ENCODE measurements at places on chromosomes 11 and 22. TPM values are rescaled to one million over a fixed set of nuclear protein-coding genes. Genes with fewer than 3 reads are reported as not detected.

The ISX gene
- polyA plus RNA-seq, result not detected

The TEX12 gene
- polyA plus RNA-seq, result 0.36 TPM

The ZBTB16 gene
- 0.45 TPM for polyA plus RNA-seq

The SOX6 gene
- 2.2 TPM for polyA plus RNA-seq

The FAM180B gene
- not detected for polyA plus RNA-seq

The TMPRSS5 gene
- 2.6 TPM for polyA plus RNA-seq

The XNDC1N gene
- polyA plus RNA-seq, result 4.4 TPM

The TRIM49 gene
- polyA plus RNA-seq, result not detected

The LMNTD2 gene
- polyA plus RNA-seq, result 0.61 TPM

The C11orf97 gene
- polyA plus RNA-seq, result not detected

The OR52I1 gene
- not detected for polyA plus RNA-seq

The OR2AG2 gene
- not detected for polyA plus RNA-seq

The OR10AG1 gene
- polyA plus RNA-seq, result not detected

The NTM gene
- 39.4 TPM for polyA plus RNA-seq

The DNHD1 gene
- 5.2 TPM for polyA plus RNA-seq

The CYP2D6 gene
- 11.5 TPM for polyA plus RNA-seq

The OR2AT4 gene
- not detected for polyA plus RNA-seq

The INPP5J gene
- 9.4 TPM for polyA plus RNA-seq

The OR52N4 gene
- not detected for polyA plus RNA-seq

The CNIH2 gene
- 54.5 TPM for polyA plus RNA-seq

The SWAP70 gene
- 1.8 TPM for polyA plus RNA-seq

The C11orf16 gene
- not detected for polyA plus RNA-seq

The STIM1 gene
- 14.5 TPM for polyA plus RNA-seq

The NLRP14 gene
- 0.48 TPM for polyA plus RNA-seq

The GGTLC3 gene
- not detected for polyA plus RNA-seq

The NOX4 gene
- polyA plus RNA-seq, result 0.71 TPM

The KCNJ1 gene
- 0.40 TPM for polyA plus RNA-seq

The PRG2 gene
- not detected for polyA plus RNA-seq

The SLC22A6 gene
- not detected for polyA plus RNA-seq

The TPST2 gene
- 16.6 TPM for polyA plus RNA-seq

The CAVIN3 gene
- polyA plus RNA-seq, result not detected

The TSSK2 gene
- polyA plus RNA-seq, result 0.26 TPM

The OR56A1 gene
- not detected for polyA plus RNA-seq

The CARD18 gene
- polyA plus RNA-seq, result not detected

The SLN gene
- not detected for polyA plus RNA-seq

The CDHR5 gene
- not detected for polyA plus RNA-seq

The CNTN5 gene
- 0.64 TPM for polyA plus RNA-seq

The DKK3 gene
- polyA plus RNA-seq, result 48.4 TPM
